Stimulated activated CD8-positive, alpha-beta memory T cell treated with anti-CD3 and anti-CD28 coated beads, Interleukin-4, amount 100 ng/mL, for 1 hour (primary cell): ENCODE measurements at places on chromosomes 12 and 14.

DNA sequence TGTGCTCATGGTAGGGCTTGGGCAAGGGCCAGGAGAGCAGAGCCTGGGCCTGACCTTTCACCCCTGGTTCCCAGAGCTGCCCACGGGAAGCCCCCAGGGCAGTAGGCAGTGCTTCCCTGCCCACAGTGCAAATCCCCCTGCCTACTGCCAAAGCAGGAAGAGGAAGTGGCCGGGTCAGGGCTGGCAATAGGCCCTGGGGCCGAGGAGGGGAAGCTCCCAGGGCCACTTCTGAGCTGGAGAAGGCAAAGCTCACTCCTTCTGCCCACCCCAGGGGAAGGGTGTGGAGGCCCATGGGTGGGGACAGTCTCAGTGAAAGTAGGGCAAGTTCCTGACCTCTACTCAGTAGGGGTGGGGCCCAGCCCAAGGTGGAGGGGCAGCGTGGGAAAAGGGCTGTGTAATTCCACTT is 5.4 kb upstream of the NR4A1 start:
- DNase-seq, result no peak

DNA sequence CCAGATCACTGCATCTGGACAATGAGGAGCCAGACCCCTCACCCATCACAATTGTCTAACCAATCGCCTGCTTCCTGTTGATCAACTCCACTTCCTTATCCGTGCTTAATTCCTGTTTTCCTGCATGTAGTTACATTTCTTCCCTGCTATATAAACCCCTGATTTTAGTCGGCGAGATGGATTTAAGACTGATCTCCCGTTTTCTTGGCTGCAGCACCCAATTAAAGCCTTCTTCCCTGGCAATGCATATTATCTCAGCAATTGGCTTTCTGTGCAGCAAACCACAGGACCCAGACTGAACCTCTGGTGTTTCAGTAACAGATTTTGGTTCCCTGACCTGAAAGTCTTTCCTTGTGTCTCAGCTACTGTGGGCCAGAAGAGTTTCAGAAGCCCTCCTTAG is 272.3 kb downstream of the IPO8 start:
- DNase-seq, result no peak

DNA sequence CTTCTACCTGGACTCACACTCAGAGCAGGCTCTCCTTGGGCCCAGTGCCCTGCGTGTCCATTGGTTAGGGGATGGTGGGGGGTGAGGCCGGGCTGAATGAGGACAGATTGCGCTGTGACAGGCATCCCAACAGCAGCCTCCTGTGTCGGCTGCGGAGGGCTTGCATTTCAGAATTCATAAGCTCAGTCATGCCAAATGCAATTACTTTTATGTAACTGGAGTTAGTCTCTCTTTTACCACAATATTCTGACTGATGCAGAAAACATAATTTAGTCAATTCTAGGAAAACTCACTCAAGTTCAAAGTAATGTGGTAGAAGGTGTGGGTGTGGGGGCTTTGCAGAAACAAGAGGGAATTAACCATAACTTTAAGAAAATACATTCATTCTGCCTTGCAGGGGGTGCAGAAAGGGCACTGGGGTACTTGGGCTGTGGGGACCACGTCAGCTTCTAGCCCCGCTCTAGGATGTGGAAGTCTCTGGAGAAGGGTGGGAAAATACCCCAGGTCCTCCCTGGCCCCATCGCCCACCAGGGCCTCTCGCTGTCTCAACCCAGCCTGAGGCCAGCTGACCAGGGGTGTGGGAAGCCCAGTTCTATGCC is 257.7 kb downstream of the ADGRD1 start:
- DNase-seq, result no peak

- no peak for DNase-seq
Observed at GRCh38 chr14:67428501-67429031, 16.6 kb upstream of the PLEK2 start.

- no peak for DNase-seq
Observed at GRCh38 chr14:82366803-82367202, 833.1 kb upstream of the SEL1L start.

DNA sequence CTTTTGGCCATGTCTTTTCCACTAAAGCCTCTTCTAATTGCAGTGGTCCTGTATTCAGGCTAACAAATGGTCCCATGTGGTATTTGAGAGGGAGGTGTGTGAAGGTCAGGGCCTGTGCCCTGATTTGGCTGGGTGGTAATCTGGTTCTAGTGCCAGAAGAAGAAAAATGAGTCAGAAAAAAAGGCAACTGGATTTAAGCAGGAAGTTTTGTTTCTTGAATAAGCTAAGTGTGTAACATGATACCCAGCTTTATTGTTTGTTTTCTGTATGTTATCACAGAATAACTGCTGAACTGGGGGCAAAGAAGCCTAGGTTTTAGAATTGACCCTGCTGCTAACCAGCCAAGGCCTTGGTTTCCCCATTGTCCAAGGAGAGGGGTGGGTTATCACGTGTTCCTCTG is 134.0 kb downstream of the ANO6 start:
- DNase-seq, result no peak

DNA sequence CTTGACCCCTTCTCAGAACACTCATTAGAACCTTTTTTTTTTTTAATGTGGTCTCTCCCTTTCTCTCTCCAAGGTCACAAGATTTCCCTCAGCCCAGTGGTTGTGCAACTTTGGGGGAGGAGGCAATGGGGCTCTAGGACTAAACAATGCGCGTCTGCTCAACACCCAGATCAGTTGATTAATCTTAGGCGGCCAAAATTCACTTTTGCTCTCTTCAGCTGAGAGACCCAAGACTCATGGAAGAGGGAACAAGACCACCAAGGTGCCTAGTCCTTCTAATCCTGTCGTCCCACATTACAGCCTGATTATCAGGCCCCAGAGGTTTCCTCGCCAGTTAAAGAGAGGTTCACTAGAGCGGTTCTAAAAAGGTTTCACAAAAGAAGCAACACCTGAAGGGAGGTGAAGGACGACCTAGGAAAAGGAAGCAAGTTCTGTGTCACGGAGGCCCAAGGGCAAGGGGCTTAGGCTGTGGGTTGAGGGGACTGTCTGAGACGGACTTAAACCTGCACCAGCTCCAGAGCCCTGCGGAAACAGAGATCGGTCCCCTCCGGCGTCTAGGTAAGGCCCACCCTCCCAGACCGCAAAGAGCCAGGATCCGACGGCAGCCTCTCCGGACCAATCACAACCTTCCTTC is 824 bp upstream of the TARBP2 start:
- no peak for DNase-seq
